Brain microvascular endothelial cell (primary cell): ENCODE measurements at places on chromosomes 4 and X.

- DNase-seq, result no peak
Observed at GRCh38 chr4:121535351-121535750, 154.5 kb upstream of the QRFPR start.

- no peak for DNase-seq
Observed at GRCh38 chr4:87166296-87166854, 54.0 kb downstream of the KLHL8 start.

DNA sequence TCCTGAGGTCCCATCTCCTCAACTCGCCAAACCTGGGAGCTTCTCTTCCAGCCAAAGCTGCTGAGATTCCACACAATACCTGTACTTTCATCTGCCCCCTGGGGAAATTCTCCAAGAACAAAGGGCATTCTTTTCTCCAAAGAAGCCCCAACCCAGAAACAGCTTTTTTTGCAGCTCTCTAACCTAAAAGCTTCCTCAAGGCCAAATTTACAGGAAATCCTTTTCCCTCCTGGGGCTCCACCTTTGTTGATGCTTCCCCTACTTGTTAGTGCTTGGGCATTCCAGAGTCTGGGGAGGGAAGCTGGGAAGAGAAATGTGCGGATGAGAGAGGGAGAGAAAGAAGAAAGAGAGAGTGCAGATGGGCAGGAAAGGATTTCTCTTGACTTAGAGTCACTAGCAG, 24.3 kb downstream of the ZBTB33 start:
- DNase-seq, result no peak

GRCh38 chrX:88613338-88613737, 133.7 kb upstream of the CPXCR1 start:
- peak; percentile 11 for DNase-seq
